ENCODE measurements at places on chromosomes 7 and 10. TPM values are rescaled to one million over a fixed set of nuclear protein-coding genes. Genes with fewer than 3 reads are reported as not detected.

Gene LIPM
- total RNA-seq = not detected

Gene IFIT3
- 6.1 TPM for total RNA-seq

Gene PDSS1
- 25.9 TPM for total RNA-seq

Gene DPYSL4
- not detected for total RNA-seq

Gene CALY
- not detected for total RNA-seq

Gene DRGX
- not detected for total RNA-seq

Gene COL1A2
- total RNA-seq = not detected

Gene RAB19
- 5.3 TPM for total RNA-seq

Gene LEP
- total RNA-seq = not detected

Gene STEAP1B
- total RNA-seq = not detected

Gene NAT16
- total RNA-seq = 0.13 TPM

Gene VPS50
- total RNA-seq = 15.9 TPM

Gene MYH16
- not detected for total RNA-seq

Gene SLC13A1
- not detected for total RNA-seq

GRCh38 chr7:84142726-84143125 lies 51.9 kb downstream of the SEMA3A start:
- no peak for DNase-seq

GRCh38 chr7:116142850-116143249 lies 67.5 kb upstream of the TES start:
- DNase-seq = no peak

GRCh38 chr7:129952086-129952652 lies 591 bp downstream of the UBE2H start:
- peak; percentile 80 for DNase-seq

DNA sequence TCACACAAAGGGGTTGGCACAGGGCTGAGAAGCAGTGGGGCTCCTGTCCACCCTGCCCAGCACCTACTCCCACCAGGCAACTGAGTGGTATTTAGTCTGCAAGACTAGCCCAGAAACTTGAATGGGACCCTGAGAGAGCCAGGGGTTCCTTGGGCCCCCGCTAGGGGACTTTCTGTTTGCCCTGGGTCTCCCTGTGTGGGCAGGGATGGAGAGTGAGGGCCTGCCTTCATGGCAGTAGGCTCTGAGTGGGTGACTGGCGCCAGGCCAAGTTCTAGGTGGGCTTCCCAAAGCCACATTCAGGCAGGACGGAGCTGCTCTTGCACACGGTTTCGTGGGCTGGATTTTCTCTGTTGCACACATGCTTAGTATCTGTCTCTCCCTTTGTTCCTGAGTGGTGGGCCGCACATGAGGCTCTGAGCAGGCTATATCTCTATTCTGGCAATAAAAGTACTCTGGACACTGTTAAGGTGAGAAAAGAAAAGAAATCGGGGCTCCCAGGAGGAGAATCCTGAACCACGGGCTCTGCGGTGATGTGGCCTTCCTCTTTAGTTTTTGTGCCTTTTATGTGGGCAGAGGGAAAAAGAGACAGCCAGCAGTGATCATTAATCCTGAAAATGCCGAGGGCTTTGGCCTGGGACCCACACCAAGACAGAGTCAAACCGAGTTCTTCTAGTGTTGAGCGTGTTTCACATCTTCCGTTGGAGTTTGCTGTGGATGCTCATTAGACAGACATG lies 26.9 kb downstream of the IL2RA start:
- no peak for DNase-seq

- no peak for DNase-seq
Measured at GRCh38 chr7:155763122-155763521, 49.1 kb downstream of the SHH start.

GRCh38 chr10:35425595-35425994 lies 89.3 kb downstream of the CCNY start:
- DNase-seq = no peak

DNA sequence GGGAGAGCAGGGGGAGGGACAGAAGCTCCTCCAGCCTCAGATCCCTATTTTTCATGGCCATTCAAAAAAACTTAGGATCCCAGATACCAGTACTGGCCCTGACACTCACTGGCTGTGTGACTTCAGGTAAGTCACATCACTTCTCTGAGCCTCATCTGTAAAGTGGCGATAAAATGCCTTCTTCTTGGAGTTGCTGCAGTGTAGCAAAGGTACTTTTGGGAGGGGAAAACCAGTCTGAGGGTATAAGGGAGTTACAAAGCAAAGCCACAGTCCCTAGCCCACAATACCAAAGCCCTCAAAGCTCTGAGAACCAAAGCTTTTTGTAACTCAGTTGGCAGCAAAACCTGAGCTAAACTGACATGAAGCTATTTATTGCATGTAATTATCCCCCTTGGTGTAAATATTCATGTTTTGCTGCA lies 43.4 kb upstream of the COL13A1 start:
- no peak for DNase-seq

GRCh38 chr7:25653384-25653783 lies 425.1 kb upstream of the NPVF start:
- DNase-seq = no peak

DNA sequence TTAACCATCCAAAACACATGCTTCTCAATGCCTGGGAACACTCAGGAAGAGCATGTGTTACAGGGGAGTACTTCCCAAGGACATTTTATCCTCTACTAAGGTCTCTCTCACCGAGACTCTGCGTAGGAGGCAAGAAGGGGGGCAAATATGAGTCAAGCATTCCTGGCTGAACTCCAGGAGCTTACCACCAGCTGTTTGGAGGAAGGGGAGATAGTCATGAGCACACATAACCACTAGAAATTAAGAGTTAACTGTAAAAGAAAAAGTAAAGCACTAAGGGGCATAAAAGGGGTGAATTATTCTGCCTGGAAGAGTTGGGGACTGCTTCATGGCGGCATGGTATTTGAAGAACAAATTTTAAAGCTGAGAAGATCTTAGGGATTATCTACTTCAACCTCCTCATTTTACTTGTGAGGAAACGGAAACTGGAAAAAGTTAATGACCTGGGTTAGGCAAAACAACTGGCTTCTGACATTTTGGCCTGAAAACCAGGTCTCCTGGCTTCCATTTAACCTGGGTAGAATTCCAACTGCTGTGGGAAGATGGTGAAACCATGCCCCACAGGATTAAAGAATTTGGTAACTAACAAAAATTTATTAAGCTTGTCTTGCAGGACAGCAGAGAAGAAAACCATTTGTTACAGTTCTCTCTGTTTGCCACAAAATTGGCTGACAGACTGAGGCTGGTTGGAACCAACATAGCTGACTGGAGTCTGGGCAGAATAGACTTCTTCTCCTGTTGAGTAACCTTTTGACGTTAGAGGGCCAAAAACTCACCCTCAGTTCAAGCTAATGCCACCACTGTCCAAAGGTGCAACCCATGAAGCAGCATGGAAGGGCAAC lies 85.5 kb downstream of the SLC25A13 start:
- no peak for DNase-seq

GRCh38 chr10:121158988-121159579 lies 307.9 kb downstream of the WDR11 start:
- DNase-seq = peak; percentile 89

GRCh38 chr10:24133835-24134234 lies 75.1 kb upstream of the KIAA1217 start:
- DNase-seq = no peak

GRCh38 chr7:54968018-54968417 lies 50.8 kb upstream of the EGFR start:
- no peak for DNase-seq

DNA sequence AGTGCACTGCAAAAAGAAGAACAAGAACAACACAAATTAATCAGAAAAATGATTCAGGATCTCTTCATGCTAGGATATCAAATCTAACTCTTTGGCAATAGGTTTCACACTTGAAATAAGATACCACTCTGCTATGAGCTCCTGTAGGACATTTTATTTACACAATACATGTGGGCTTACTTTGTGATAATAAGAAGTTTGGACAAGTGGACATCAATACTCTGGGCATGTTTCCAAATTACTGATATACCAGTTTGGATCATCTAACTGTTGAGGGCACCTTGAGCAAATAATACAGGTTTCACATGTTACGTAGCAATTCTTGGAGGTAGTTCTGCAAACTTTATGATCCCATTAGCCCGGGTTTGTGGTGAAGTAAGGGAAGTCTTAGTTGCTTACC lies 59.8 kb downstream of the CPVL start:
- no peak for DNase-seq

DNA sequence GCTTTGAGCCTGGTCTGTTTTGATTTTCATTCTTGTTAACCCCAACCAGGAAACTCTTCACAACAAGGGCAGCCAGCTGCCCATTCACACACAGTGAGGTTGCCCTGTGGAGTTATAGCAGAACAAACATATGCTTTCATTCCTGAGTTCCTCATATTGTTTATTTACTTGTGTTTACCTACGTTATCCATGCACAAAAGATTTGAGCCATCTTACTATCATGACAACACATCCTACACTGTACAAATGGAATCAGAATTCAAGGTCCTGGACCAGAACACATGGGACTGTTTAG lies 21.7 kb upstream of the BMPER start:
- no peak for DNase-seq

DNA sequence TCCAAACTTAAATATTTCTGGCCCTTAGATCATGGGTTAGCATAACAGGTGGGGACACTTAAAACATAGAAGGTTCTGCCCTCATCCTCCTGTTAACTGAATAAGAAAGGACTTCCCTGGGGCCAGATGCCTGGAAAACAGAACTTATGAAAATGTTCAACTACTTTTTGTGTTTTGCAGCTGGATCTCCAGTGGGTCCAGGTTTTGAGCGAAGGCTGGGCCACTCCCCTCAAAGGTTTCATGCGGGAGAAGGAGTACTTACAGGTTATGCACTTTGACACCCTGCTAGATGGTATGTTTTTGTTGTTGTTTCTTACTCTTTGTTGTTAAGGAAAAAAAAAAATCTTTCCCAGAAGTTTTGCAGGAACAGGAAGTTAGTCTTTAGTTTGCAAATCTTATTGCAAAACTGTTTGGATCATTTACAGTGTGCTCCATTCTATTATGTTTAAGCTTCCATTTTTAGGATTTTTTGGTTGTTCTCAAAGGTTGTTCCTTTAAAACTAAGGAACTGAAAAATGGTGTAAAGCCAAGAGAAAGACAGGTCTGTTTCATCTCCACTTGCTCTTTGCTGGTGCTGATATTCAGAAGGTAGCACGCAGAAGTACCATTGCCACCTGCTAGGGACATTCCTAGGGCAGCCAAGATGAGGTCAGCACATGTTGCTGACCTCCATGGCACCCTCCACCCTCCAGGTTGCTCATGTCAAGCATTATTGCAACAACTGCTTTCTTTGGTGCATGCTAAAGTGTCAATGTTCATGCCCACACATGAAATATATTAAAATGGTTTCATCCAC lies 56.1 kb downstream of the PAPSS2 start:
- no peak for DNase-seq

DNA sequence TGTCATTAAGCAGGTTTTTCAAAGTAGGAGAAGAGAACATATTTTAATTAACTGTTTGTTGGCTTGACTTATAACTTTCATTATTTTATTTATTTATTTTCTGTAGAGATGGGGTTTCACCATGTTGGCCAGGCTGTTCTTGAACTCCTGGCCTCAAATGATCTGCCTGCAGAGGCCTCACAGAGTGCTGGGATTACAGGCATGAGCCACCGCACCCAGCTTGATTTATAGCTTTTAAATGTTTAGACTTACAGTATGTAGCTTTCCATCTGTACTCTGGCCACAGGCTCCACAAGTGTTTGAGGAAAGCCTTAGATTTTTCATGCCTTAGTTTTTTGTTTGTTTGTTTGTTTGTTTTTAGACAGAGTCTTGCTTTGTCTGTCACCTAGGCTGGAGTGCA lies 72.7 kb upstream of the IFRD1 start:
- no peak for DNase-seq

GRCh38 chr10:132096863-132097478 lies 31.2 kb downstream of the JAKMIP3 start:
- DNase-seq = no peak

GRCh38 chr10:97412891-97413304 lies 11.8 kb upstream of the RRP12 start:
- DNase-seq = no peak

DNA sequence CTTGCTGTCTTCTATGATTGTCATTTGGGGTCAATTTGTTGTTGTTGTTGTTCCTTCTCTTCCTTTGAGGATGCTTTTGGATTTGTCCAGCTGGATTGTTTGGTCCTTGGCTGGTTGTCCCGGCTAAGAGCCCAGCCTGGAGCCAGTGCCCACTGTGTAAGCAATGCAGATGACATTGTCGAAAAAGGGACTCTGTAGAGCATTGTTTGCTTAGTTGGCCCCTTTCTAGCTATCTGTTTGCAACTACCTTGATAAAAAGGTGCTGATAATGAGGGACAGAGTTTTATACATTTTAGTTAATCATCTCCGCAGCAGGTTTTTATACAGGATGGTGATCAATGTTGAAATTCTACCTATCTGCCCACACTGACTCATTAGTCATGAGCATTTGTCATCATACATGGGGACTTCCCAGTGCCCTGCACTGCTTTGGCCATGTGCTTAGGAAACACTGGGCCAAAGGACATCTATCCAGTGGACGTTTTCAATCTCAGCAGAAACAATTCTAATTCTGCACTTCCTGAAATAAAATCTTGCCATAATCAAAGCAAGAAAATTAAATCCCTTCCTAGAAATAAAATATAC lies 311.9 kb downstream of the GRM8 start:
- DNase-seq = no peak

DNA sequence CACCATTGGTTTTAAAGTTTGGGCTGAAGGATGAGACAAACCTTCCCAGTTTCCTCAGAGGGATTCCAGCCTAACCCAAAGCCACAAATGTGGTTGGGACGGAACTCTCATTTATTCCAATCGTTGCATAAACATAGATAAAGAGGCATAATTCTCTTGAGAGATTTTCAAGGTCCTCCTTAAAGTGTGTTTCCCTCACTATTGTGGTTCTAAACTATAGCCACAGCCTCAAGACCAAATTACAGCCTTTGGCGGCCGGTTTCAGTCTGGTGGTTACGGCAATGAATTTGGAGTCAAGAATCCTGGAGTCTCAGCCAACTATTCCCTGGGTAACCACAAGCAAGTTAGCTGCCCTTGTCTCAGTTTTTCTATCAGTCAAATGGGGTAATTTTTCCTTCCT lies 42.6 kb downstream of the SEM1 start:
- DNase-seq = no peak

- no peak for DNase-seq
Measured at GRCh38 chr10:112913255-112913654, 36.8 kb upstream of the TCF7L2 start.

DNA sequence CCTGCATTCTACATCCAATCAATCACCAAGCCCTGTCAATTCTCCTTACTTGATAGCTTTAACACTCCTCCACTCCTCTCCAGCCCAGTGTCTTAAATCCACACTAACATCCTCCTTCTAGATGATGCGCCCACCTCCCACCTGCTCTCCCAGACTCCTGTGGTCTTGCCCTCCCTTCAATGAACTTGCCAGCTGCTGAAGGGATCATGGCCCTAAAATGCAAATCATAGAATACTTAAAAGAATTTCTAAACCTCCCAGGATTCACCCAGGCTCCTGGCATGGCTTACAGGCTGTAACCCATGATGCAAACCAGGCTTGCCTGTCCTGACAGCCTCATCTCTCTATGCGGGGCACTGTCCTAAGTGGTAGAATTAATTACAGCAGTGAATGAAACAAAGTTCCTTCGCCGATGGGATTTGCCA lies 43.6 kb downstream of the SYPL1 start:
- no peak for DNase-seq

- no peak for DNase-seq
Measured at GRCh38 chr10:13525663-13526062, 3.2 kb downstream of the BEND7 start.

- no peak for DNase-seq
Measured at GRCh38 chr7:158273138-158273651, 314.4 kb downstream of the PTPRN2 start.

Data from HT-29 (cell line).